ENCODE measurements at places on chromosomes 11 and 22.

- no peak for DNase-seq
Observed at GRCh38 chr11:130109386-130109785, 39.7 kb downstream of the APLP2 start.

GRCh38 chr11:80188076-80188627 is 747.3 kb upstream of the TENM4 start:
- DNase-seq = no peak

DNA sequence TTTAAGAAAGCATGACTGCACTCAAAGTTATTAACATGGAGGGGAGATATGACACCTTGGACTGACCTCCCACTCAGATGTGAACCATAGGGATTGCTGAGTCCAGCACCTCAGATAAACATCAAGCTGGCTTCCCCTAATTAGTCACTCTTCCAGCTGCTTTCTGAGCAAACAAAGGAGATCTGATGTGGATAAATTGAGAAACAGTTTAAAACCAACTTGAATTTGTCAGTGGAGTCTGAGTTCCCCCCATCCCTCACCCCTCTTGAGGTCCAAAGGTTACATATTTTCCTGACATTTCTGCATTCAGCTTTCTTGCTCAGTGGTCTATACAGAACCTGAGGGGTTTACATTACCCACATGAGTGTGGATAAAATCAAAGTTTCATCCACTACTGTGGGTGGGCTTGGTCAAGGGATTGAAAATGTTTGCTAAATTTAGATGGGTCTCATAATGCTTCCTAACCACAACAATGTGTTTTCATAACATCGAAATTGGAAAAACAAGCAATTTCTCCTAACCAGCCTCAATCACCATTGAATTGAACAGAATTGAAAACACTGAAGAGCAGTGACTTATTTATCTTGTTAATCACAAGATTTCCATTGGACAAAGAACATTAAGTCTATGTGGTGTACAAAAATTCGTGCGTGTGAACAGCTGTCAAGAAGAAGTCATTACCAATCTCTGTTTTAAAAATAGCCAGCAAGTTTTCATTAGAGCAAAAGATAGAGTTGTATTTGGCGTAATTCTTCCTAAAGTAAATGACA is 292.3 kb downstream of the METTL15 start:
- DNase-seq = no peak

DNA sequence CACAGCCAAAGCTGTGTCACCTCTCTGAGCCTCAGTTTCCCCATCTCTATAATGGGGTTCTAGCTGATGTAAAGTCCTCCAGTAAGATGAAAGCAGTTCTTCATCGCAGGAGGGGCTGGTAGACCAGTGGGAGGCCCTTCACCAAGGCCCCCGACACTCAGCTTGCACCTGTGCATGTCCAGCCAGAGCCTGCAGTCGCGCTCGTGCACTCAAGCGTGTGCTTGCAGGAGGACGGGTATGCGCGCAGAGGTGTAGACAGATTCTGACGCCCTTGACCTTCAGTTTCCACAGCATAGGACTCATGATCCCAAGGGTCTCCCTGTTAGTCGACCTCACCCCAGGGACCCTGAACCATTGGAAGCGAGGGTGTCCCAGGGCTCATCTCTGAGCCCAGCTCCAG is 633.7 kb downstream of the TBC1D22A start:
- DNase-seq = no peak

DNA sequence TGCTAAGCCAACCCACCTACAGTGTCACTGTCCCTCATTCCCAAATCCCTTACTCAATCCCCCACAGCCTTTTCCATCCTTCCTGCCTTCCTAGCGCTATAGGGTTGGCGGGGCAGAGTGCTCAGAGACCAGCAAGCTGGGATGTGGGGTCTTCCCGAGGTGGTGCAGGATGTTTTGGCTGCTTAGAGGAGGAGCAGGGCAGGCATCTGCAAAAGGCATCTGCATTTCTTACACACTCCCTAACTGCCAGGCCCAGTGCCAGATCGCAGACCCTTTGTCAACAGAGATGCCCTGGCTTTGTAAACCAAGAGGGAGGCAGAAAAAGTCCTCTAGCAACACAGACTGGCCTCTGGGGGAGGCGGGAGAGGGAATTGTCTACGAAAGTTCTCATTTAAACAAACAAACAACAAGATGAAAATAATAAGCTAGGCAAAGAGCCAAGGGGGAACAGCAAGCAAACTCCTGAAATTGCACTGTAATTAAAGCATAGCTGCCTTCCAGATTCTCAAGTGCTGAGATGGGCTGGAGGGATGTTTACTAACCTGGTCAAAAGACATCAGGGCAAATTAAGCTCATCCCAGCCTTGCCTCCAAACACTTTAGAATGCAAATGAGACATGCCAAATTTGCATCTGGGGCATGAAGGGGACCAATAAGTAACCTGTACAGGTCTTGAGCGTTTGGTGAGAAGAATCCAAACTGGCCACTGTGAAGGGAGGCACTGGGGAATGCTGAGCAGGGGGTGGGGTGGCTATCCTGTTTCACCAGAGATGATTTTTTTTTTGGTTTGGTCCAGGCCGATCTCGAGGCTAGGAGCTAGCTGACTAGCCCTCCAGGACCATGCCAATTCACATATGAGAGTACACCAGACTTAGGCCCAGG is 38.1 kb upstream of the ADA2 start:
- peak; percentile 41 for DNase-seq

GRCh38 chr22:26323013-26323412 is 106.0 kb upstream of the ASPHD2 start:
- no peak for DNase-seq

DNA sequence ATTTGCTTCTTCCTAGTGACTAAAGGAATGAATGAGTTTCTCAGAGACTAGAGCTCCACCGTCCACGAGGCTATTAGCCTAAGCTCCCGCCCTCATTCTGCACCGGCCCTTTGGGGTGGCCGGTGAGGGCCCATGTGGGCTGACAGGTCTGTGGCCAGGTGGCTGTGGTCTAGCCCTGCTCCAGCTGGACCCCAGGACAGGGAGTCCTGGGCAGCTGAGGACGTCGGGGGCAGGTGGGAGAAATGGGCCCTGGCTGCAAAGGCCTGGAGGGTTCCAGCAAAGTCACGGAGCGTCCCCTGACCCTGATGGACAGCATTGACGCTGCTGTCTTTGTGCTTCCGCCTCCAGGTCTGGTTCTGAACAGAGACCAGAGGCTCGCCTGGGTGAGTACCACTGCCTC is 12.2 kb downstream of the SERHL2 start:
- no peak for DNase-seq

- DNase-seq = no peak
Observed at GRCh38 chr11:124612045-124612444, 817 bp downstream of the PANX3 start.

DNA sequence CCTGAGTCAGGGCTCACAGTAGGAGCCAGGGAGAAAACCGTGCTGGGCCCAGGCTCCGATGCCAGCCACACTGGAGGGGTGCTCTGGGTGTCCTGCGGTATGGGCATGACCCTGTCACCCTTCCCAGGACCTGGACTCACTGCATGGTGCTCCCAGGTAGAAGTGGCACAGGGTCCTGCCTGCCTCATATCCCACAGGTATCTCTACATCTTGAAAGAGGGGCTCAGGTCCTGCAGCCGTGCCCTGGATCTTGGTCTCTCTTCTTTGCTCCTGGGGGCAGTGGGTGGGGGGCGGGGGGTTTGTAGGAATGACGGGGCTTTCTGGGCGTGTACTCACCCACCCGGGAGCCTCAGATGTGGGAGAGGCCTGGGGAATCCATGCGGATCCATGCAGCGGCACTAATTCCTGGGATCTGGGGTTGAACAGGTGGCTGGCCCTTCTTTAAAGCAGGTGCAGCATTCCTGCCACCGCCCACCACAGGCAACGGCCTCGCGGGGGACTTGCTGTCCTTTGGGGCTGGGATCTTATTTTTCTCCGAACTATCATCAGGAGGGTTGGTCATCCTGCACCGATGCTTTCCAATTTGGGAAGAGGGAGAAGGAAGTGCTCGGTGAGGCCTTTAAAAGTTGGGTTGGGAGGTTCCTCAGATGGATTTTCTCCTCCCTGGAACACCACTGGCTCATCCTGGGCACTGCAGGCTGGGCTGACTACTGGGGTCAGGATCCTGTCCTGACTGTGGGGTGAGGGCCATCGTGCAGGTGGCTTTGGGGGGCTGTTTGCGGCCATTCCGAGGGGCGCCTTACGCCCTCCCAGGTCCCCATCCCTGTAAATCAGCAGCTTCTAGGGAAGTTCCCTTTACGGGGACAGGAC is 886.4 kb downstream of the BRD1 start:
- no peak for DNase-seq

DNA sequence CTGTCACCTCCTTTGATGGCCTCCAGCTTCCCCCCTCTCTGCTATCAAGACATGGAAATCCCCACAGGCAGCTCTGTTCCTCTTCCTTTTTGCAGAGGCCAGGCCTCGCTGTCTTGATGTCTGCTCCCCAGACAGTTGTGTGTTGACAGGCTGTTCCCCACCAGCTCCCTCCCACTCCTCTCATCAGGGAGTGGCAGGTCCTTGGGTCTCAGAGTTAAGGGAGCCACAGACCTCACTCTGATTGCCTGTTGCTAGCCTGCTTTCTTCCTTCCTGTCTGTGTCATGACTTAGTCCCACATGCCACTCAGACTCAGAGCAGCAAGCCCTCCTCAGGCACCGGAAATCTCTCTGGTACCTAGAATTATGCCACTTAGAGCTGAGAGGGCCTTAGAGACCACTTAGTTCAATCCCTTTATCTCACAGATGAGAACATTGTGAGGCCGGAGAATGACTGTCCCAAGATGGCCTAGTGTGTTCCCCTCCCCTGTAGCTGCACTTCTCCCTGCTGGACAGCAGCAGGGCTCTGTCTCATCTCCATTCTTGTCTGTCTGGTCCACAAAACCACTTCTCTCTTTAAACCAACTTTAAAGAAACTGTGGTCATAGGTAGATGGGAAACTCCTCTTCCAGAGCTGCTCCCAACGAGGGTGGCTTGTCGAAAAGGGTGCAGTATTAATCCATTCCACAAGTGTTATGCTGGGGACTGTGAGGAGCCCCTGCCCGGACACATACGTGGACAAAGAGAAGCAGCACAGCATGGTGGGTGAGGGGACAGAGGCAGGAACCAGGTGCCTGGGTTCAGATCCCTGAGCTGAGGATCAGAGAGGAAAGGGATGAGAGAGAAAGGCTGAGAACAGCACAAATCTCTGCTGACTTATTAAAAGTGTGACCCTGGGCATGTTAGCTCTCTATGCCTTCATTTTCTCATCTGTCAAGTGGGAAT is 4.2 kb downstream of the AMPD3 start:
- DNase-seq = no peak

- DNase-seq = no peak
Observed at GRCh38 chr22:44448271-44448830, 49.7 kb downstream of the RTL6 start.

DNA sequence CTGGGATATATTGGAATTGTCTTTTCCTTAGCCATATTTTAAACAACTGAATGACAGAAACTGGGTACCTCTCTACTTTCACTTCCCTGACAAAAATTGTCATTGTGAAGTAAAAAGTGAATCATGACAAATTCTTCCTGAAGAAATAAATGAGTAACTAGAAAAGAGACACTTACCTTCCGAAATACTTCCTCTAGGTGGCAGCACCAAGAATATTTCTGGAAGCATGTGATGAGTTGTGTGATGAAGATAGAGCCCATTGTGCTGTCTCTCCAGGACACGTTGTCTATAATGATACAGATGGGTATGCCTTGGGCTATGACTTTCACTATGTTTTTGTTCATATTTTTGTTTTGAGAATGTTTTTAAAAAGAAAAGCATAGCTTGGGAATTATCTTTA is 21.5 kb downstream of the CASP4 start:
- no peak for DNase-seq

DNA sequence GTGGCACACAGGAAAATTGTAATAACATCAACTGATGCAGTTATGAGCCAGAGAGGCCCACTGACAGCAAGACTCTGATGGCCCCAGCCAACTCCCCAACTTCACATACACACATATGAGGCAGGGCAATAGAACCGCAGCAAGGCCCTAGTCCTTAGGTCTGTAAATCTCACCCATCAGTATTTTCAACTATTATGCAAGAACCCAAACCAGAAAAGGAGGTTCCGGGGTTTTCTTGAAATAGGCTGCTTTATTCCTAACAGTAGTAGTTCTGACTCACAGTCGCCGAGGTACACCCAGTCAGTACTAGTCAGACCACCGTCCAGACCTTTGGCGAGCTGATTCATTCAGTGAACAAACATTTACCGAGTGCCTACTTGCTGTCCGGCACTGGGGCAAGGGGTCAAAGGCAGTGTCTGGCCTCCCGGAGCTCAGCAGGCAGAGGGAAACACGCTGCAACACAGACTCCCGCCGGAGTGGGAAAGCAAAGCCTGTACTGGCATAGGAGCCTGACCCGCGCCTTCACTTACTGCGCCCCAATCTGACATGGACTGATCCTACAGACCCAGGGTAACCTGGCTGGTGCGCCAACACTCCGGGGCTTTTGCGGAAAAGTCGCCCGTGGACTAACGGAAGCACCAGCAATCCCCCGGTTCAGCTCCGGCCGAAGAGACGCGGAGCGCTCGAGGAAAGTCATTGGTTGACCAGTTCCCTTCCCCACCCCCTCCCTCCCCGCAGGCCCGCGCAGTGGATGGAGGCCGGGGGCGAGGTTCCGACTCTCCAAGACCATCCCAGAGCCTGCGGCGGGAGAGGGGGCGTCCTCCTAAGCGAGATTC is 1.3 kb downstream of the PLEKHA7 start:
- no peak for DNase-seq

DNA sequence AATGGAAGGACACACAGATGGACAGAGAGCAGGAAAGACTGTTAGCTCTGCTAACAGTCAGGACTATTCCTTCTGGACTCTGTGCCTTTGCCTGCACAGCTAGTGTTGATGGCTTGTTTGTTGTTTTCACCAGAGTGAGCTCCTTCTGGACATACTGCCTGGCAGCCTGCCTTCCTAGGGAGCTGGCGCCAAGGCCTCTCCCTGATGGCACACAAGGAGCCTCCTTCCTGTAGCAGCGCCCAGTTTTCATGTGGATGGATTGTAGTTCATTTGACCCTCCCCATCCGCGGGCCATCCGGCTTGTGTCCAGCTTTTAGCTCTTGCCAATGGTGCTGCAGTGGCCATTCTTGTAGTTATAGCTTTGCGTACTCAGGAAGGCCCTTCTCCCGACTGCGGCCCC is 16.6 kb upstream of the BCR start:
- DNase-seq = peak; percentile 28

DNA sequence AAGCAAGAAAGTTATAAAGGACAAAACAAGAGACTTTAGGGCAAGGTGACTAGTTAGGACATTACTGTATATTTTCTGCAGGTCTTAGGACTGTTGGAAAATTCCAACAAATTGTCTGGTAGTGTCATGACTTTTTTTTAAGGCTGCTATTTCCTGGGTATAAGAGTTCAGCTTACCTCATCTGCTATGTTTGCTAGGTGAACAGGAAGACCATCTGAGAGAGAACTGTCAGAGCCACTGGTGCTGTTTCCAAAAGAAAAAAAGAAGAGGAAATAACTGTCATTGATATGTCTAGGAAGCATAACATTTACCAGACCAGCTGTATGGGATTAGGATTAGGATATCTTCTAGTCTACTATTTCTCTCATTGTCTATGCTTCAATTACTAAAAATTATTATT is 26.3 kb upstream of the MTCH2 start:
- DNase-seq = no peak

GRCh38 chr11:102109896-102110760 is at the start of gene YAP1:
YAP1 (plus strand) TSS chr11:102110447; CDS start chr11:102110849, 402 bp downstream.
- DNase-seq = no peak
